Fibroblast of villous mesenchyme (primary cell): ENCODE measurements at places on chromosomes 16 and 17. TPM values are rescaled to one million over a fixed set of nuclear protein-coding genes. Genes with fewer than 3 reads are reported as not detected.

DNA sequence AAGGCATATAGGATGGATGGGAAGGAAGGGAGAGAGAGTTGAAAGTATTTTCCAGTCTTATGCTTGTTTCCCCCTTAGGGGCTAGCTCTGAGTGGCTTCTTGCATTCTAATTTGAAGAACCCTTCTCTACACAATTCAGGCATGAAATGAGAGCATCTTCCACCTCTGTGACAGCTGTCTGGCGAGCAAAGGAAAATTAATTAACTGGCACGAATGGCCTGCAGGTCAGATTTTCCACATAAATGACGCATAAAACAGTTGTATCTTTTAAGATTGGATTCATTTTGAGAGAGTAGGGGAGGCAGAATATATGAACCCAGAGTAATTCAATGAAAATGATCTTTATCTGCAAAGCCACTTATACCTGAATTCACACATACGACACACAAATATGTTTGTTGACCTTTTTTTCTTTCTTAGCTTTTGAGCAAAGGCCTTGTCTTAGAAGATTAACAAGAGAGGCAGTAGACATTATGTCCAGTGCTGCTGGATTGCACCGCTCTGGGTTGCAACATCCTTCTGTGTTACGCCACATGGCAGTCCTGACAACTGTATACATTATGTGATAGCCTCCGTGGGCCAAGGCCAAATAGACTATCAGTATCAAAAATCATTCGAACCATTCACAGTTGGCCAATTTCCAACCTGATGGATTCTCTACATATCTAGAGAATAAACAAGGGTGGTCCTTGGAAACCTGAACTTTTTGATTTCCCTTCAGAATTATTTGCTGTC, 173.0 kb upstream of the GOT2 start:
- no peak for DNase-seq

GRCh38 chr16:8110572-8111514, 479.5 kb downstream of the TMEM114 start:
- no peak for DNase-seq

DNA sequence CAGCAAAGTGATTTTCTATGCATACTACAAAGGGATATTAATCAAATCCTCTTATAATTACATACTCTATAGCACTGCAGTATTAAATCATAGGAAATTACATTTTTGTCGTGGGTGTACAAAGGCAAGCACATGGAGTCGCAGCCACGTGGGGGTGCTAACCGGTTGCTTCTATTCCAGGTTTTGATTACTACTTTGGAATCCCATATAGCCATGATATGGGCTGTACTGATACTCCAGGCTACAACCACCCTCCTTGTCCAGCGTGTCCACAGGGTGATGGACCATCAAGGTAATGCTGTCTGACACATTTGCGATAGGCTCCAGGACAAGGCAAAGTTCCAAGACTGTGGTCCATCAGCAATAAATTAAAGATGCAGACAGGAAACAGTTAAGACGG, 60.1 kb downstream of the ARSG start:
- DNase-seq: peak; percentile 52

GSG1L gene
- total RNA-seq: not detected in 2 replicates

CD300H gene
- not detected in 2 replicates for total RNA-seq
